Caudate nucleus (tissue), 63 donors: ENCODE measurements at places on chromosomes 12 and 14.

- no peak for DNase-seq
Observed at GRCh38 chr12:57724003-57724935, 14.3 kb downstream of the AGAP2 start.

DNA sequence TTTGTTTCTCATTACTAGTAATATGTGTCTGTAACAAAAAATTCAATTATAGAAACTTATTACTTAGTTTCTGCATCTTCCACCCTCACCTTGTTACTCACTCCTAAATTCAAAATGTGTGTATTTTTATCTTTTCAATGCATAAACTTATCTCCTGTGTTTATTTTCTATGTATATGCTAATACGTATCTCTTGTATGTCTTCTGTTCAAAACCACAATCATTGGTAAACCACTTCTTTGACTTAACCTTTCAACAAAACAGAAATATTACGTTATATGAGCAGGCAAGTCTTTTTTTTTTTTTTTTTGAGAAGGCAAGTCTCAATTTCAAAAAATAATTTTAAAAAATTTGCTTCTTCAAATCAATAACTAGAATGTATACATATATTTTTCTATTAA is 39.2 kb upstream of the RPH3A start:
- no peak for DNase-seq

DNA sequence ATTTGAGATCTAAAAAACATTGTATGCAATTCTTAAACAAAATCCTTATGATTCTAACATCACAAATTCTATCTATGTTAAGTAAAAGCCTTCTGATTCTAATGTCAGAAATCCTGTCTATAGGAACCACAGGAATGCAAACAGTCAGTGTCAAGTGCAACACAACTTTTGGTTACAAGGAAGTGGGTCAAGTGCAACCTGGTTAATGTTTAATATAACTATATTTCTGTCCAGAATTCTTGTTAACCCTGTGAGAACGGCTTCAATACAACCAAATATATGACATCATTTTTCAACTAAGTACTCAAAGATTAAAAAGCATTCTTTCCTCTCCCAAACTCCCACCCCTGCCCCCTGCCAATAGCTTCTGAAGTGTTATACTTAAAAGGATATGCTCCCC is 107.9 kb upstream of the PLEKHA5 start:
- no peak for DNase-seq

GRCh38 chr12:26869908-26870459 is 37.0 kb upstream of the ITPR2 start:
- no peak for DNase-seq

DNA sequence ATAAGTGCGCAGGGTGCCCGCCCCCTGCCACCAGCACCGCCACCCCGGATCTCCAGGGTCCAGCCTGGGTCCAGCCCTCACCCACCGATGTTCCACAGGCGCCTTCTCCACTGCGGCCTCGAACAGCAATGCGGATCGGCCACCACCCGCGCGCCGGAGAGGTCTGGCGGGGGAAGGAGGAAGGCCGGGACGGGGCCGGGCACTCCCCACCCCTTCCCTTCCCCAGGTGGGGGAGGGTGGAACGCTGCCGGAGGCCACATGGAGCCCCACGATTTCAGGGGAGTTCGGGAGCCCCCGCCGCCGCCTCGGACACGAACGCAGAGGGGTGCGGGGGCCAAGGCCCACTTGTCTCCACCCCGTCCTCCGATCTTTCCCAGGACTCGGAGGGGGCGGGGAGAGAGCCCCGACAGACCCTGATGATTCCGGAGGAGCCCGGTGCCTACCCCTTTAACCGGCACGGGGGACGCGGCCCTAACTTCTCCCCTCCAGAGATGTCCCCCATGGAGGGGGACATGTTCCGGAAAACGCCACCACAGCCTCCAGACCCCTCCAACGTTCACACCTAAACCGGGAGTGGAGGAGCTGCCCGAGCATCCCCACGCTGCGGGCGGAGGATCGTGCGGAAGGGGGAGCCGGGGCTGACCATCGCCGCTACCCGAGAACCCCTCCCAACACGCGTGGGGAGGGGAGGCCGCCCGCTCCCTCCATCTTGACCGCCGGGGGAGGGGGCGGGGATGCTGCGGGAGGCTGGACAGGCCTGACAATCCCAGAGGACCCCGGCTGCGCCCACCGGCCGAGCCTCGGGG is 1.1 kb downstream of the ATXN2 start:
- peak; percentile 29 for DNase-seq

- DNase-seq, result no peak
Observed at GRCh38 chr12:111099186-111099585, 178.8 kb upstream of the MYL2 start.

GRCh38 chr12:42704810-42705401 is 115.4 kb upstream of the PRICKLE1 start:
- DNase-seq, result no peak

GRCh38 chr14:73792481-73792880 is 59.1 kb upstream of the PTGR2 start:
- no peak for DNase-seq
